ENCODE measurements at places on chromosomes 12 and 14. TPM values are rescaled to one million over a fixed set of nuclear protein-coding genes. Genes with fewer than 3 reads are reported as not detected.

The GLIPR1L1 gene
- not detected for total RNA-seq

The GALNT8 gene
- 2.7 TPM for total RNA-seq

The MIP gene
- total RNA-seq, result not detected

The CACNB3 gene
- total RNA-seq, result 6.0 TPM

The GCN1 gene
- total RNA-seq, result 35.7 TPM

The KCNMB4 gene
- 1.6 TPM for total RNA-seq

The DBX2 gene
- total RNA-seq, result 0.24 TPM

The OTOGL gene
- total RNA-seq, result 0.38 TPM

The GPR132 gene
- total RNA-seq, result 0.89 TPM

The AGAP2 gene
- 7.8 TPM for total RNA-seq

The SAMD15 gene
- 0.08 TPM for total RNA-seq

The SMCO2 gene
- not detected for total RNA-seq

The PTHLH gene
- total RNA-seq, result not detected

- no peak for DNase-seq
Measured at GRCh38 chr14:52131640-52132320, 62.9 kb upstream of the NID2 start.

DNA sequence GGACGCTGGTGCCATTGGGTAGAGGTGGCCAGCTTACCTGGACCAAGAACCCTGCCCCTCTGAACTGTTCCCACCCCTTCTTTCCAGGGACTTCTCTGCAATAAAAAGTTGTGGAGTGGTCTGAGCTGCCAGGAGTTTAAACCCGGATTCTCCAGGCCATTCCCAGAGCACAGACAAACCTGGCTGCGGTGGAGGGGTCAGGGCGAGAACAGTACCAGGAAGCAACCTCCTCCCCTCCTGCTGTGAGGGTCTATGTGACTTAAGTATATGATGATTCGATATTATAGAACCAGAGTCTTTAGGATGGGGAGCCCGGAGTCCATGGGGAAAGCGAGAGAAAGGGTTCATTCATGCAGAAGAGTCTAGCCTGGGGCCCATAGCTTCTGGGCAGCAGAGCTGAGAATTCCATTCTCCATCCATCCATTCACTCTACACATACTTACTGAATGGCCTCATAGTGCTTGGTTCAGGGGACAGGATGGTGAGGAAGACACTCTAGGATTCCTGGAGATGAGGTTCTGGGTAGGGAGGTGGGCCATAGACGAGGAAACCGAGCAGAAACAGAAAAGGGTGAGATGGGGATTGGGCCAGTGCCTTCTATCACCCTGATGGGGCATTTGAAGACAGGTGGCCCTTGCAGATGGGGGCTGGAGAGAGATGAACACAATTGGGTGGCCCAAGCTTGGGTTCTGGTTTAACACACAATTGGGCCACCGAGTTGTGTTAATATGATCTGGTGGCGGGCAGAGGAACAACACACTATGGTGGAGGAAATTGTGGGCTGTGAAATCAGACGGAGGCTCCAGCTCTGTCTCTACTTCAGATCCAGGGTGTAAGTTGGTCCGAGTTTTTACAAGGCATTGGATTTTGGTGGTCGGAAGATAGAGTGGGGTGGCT is 5.2 kb downstream of the KRT86 start:
- DNase-seq, result no peak

DNA sequence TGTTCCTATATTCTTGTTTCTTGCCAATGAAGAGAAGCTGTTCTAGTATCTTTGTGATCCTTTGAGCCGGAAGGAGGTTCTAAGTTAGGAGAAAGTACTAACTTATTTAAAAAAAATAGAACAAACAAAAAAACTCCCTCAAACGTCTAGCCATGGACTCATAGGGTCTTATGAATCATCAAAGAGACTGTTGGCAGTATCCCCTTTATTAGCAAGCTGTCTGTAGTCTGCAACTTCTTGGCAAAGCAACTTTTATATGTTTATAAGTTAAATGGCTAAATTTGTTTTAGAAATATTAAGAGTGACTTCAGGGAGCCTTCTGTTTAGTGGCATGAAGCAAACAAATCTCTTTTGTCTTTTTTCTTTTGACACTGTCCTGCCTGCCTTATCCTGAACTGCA is 291.9 kb downstream of the FUT8 start:
- no peak for DNase-seq

DNA sequence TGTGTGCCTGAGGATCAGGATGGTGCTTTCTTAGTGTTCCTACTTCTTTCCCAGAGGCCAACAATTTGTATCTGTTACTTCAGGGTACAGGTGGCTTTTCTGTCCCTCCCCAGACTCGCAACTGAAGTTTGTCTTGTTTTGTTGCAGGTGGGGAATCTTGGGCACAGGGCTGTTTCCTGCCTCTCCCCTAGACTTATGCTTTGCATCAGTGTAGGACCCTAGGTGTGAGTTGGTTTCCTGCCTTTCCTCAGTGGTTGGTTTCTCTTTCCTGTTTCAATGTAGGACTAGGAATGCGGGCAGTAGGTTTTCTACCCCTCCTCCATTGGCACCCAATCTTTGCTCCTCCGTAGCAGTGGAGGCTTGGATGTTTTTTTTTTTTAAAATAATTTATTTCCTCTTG is 87.0 kb downstream of the TRMT5 start:
- DNase-seq, result no peak

- peak; percentile 82 for DNase-seq
Measured at GRCh38 chr12:2583091-2583497, 211.7 kb upstream of the FKBP4 start.

DNA sequence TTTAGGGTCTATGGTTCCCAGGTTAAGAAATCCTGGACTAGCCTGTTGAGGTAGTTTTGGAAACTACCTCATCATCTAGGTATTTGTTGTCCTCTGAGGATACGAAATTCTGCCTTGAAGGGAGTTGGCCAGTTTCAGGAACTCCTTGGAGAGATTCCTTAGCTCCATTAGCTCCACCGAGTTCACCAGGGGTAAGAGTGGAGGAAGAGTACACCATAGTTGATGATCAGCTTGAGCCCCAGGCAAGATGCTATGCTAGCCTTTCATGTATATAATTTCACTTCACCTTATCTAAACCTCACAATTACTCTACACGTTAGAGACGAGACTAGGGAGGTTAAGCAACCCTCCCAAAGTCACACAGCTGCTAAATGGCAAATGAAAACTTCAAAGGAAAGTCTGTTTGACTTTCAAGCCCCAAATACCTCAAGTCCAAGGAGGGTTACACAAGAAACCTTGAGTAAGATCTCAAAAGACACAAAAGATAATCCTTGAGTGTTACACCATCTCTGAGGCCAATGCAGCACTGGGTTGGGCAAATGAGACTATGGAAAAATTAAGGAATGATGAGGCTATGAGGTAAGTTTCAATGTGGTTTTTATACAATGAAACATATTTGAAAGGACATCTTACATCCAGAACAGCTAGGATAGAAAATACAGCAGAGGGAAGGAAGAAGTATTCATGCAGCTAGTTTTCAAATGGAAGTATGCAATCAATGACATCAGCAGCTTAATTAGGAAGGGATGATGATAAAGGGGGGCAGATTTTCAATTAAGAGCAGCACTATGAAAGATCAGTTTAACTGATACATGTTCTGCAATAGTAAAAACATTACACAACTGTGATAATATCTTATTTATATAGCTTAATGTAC is 97.2 kb upstream of the KRAS start:
- no peak for DNase-seq

- DNase-seq, result peak; percentile 34
Measured at GRCh38 chr14:104353221-104353920, 215.0 kb downstream of the KIF26A start.

- DNase-seq, result no peak
Measured at GRCh38 chr12:11823043-11823442, 173.6 kb downstream of the ETV6 start.

- DNase-seq, result no peak
Measured at GRCh38 chr12:70272510-70272909, 29.3 kb downstream of the CNOT2 start.

DNA sequence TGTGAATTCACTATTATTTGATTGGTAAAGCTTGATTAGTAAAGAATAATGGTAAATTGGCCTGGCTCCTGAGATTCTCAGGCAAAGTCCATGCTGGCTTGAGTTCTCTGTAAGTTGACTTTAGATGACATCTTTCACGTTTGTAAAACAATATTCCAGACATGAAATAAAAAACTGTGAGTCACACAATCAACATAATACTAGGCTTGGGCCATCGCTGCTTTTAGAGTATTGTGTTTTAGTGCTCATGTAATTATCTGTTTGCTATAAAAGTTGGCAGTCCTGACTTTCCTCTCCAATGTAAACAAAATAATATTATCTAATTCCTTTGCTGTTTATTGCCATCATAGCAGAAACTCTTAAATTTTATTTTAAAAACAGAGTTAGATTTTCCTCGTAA is 3.9 kb upstream of the TBC1D30 start:
- no peak for DNase-seq

DNA sequence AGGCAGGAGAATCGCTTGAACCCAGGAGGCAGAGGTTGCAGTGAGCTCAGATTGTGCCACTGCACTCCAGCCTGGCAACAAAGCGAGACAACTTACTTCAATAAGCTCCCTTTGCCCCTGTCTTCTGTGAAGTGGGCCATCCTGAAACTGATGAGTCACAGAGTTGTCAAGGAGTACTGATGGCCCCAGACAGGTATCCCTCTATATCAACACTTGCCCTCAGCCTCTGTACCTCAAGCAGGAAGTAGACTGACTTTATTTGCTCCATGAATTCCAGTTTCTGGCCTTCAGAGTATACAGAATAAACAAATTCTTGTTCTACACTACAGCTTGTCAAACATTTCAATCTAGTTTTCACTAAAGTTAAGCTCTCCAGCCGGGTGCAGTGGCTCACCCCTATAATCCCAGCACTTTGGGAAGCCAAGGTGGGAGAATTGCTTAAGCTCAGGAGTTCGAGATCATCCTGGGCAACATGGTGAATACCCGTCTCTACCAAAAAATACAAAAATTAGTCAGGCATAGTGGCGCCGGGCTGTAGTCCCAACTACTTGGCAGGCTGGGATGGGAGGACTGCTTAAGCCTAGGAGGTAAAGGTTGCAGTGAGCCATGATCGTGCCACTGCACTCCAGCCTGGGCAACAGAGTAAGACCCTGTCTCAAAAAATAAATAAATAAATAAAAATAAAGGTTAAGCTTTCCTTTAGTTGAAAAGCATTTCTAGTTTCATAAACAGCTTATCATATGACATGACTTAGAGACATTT is 16.4 kb upstream of the LRP10 start:
- DNase-seq, result no peak

- no peak for DNase-seq
Measured at GRCh38 chr12:106130474-106131113, 8.2 kb downstream of the NUAK1 start.

DNA sequence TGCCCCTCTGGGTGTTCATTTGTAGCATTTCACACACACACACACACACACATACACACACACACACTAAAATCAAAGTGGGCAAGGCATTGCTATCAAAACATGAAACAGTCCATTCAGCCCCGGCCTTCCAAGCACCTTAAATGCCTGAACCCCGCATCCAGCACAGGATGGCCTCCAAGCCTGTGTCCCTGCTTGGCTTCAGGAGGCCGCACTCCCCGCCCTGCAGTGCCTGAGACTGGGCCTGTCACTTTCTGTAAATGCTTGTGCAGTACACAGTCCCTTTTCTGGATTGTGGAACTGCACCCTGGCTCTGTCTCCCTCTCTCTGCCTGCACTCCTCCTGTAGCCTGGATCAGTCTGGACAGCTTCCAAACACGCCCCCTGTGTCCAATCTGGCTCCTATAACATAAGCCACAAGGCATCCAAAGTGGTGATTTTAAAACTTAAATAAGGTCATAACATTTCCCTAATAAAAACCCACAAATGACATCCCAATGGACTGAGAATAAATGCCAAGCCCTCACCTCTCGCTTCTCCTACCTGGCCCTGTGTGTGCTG is 972.2 kb upstream of the TMEM132C start:
- no peak for DNase-seq

- DNase-seq, result no peak
Measured at GRCh38 chr14:103656031-103656755, 27.2 kb downstream of the KLC1 start.

DNA sequence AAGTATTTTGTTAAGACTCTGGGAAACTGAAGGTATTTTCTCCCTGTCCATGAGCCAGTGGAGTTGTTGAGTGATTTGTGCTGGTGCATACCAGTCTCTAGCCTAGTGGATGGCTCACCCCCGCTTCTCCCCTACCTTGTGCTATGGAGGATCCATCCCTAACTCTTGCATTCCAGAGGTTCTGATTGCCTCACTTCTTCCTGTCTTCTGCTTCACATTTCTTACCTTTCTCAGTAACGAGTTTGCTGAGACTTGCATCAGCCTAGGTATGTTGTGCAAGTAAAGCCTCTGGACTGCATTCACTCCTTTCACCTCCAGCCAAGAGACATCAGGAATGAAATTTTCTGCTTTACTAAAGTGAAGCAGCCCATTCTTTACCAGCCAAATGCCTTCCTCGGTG is 391.6 kb downstream of the ZFP36L1 start:
- no peak for DNase-seq

DNA sequence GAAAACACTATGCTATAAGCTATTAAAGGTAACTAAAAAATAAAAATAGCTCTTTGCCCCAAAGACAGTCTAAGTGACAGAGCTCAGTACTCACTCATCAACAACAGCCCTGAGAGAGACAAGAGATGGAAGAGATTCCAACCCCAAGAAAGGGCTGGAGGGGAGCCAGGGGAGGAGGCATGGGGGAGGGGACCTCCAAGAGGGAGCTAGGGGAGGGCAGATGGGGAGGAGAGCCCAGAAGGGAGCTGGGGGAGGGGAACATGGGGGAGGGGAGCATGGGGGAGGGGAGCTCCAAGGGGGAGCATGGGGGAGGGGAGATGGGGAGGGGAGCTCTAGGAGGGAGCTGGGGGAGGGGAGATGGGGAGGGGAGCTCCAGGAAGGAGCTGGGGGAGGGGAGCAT is 7.7 kb downstream of the SSH1 start:
- DNase-seq, result no peak

- DNase-seq, result no peak
Measured at GRCh38 chr14:72975770-72976169, 49.5 kb downstream of the DCAF4 start.

DNA sequence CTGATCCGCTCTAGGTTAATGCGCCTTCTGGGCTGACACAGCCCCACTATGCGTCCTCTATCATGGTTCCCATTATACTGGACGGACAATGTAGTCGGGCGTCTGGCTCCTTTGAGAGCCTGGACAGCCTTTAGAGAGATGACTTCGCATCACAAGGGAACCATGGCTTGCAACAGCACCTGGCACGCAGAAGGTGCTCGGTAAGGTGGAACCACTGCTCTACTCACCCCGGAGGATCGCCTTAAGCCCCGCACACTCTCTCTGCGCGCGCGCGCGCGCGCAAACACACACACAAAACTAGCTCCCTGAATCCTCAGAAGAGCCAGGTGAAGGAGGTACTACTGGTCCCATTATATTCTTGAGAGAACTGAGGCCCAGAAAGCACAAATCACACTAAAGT is 7.1 kb downstream of the MAP3K12 start:
- DNase-seq, result no peak

GRCh38 chr14:22311636-22312035 is 277.4 kb downstream of the DAD1 start:
- DNase-seq, result no peak

Data from Right ventricle myocardium inferior (tissue), 1 donor.